Activated CD8-positive, alpha-beta memory T cell treated with anti-CD3 and anti-CD28 coated beads for 1 hour (primary cell): ENCODE measurements at places on chromosomes 7 and 10.

DNA sequence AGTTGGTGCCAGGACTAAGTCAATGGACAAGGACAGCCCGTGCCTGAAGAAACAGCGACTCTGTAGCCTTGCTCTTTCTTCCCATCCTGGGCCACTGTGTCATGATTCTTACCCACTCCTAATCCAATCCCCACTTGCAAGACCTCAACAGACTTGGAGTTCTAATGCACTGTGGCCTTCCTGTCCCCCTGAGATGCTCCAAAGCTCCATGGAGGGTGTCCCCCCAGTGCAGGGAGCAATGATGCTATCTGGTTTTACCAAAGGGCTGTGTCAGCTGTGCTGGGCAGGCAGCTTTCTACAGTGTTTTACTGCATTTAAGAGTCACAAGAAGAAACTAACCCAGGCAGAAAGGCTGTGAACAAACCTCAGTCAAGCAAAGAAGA, 108.1 kb downstream of the PRKAG2 start:
- DNase-seq, result no peak

- no peak for DNase-seq
These were observed 474.0 kb upstream of the FOXK1 start for GRCh38 chr7:4208086-4208485.

DNA sequence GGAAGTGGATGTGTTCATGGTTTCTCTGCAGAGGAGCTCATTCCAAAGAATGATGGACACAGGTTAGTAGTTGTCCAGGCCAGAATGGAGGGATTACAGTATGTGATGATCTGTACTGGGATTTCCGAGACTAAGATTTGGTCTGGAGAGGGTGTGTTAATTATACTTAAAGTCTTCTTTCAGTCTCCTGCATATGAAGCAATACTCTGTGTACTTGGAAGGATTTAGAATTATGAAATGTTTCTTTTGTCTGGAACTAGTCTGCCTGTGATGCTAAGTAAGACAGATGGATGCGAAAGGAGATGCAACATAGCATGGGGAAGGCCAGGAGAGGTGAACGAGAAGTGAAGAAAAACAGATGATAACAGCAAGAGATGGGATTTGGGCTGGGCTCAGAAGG, 305.1 kb upstream of the LYZL1 start:
- DNase-seq, result no peak

DNA sequence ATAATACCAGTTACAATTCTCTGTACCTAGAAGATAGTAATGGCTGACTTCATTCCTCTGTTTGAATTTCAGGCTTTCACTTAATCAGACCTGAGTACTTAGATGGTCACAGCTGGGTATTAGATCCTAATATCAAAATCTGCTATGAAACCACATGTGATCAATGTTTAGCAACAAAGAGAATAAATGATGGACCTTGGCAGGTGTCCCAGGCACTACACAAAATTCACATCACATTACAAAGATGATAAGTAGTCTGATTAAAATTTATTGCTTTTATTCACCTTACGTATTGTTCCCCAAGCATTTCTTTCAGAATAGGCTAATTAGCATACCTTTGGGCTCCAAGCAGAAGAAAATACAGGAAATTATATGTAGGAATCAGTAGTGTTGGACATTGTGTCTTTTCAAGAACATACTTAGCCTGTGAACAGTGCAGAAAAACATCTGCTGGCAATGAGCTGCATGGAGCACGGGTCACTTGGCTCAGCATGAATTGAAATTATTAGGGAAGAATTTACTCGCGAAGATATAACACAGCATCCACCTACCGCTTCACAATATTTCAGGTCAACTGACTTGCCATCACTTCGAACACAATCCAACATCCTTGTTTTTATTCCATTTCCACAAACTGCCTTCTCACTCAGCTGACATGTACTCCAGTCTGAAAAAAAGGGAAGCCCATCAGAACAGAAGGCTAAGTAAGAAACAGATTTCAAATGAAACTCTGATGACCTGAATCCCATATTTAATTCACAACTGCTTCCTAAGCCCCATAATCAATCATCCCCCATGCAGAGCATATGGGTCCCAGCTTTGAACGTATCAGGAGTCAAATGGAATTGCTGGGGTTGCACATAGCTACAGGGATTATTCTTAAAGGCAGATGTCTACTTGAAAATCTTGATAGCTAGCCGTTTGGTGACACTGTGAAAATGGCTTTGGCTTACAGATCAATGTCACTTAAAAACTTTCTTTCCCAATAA, 421.0 kb downstream of the THSD7A start:
- no peak for DNase-seq

- DNase-seq, result no peak
These were observed 97.7 kb upstream of the PCBD1 start for GRCh38 chr10:70985824-70986622.

DNA sequence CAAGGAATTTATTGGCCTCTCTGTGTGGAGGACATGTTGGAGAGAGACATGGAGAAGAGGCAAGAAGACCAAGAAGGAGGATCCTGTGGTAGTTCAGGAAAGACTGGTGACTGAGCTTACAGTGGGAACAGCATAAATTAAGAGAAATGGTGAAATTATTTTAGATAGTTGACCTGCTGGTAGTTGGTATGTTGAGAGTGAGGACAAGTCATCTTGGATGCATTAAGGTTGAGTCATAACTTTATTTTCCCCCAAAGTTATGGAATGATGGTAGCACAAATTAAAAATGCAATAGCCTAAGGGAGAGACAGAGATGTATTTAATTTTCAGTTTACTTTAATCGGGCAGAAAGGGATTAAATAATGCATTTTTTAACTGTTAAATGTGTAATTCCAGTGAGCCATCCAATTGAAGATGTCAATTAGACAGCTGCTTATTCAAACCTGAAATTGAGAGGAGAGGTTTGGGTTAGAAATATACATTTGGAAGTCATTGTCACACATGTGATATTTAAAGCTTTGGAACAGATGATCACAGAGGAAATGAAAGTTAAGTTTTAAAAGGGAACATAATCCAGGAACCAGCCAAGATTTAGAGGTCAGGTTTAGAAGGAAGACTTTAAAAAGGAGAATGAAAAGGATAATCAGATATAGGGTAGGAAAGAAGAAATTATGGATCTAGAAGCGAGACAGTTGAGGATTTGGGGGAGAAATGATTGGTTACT, 80.6 kb downstream of the DGKB start:
- DNase-seq, result no peak

DNA sequence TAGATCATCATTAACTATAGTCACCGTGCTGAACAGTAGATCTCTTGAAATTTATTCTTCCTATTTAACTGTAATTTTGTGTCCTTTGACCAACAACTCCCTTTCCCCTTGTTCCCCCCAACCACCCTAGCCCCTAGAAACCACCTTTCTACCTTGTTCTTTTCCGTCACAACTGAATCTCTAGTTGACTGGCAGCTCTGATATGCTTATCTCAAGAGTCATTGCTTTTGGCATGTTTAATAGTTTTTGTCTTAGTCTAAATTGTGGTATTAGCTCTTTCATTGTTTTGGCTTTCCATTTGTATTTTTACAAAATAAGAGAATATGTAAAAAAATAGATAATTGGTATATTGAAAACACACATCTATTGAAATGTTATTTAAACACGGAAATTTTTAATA, 1.8 kb downstream of the GNAT3 start:
- no peak for DNase-seq

DNA sequence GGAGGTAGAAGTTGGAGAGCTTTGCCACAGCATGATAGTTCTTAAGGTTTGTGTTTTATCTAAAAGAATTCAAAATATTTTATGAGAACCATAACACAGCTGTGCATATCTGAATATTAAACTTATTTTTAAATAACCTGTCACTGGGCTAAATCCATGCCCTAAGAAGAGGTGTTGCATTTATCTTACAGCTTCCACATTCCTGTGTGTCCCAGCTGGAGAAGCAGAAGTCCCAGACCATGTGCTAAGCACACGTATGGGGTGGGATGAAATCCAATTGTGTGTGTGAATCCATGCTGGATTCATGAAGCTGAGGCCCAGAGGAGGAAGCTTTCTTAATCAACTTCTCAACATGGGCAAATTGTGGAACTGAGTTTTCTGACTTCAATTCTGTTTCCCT, 121.5 kb downstream of the PKD1L1 start:
- DNase-seq, result no peak

GRCh38 chr10:95375418-95375817, 84.6 kb upstream of the PDLIM1 start:
- no peak for DNase-seq

- DNase-seq, result no peak
These were observed 1.4 kb downstream of the MXI1 start for GRCh38 chr10:110208614-110209453.

GRCh38 chr10:43821103-43821502, 172.4 kb upstream of the ZNF32 start:
- DNase-seq, result no peak

DNA sequence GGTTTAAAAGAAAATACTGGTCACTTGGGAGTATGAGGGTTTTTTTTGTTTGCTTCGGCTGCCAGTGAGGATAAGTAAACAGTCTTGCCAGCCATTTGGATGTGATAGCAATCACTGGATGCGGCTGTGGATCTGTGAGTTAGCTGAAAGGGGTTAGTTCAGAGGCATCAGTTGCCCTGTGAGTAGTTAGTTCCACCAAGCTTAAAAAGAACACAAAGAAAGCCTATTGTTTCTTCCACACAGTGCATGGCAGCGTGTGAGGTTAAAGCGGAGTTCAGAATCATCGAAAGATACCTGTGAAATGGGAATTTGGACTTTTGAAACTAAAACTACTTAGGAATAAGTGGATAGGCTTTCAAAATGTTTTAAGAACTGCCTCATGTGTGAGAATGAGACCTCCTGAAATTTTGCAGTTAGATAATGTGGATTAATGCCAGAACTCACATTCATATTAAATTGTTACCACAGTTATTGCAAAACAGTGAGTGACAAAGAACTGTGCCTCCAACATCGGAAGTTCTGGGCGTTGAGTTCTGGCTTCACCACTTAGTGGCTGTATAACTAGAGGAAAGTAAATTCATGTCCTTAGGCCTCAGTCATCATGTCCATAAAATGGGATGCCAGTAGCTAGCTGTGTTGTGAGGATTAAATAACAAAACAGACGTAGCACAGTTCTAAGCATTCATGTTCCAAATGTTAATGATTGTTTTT, 31.3 kb downstream of the KIAA1217 start:
- DNase-seq, result no peak

GRCh38 chr10:9052767-9053166, 998.3 kb downstream of the GATA3 start:
- no peak for DNase-seq

DNA sequence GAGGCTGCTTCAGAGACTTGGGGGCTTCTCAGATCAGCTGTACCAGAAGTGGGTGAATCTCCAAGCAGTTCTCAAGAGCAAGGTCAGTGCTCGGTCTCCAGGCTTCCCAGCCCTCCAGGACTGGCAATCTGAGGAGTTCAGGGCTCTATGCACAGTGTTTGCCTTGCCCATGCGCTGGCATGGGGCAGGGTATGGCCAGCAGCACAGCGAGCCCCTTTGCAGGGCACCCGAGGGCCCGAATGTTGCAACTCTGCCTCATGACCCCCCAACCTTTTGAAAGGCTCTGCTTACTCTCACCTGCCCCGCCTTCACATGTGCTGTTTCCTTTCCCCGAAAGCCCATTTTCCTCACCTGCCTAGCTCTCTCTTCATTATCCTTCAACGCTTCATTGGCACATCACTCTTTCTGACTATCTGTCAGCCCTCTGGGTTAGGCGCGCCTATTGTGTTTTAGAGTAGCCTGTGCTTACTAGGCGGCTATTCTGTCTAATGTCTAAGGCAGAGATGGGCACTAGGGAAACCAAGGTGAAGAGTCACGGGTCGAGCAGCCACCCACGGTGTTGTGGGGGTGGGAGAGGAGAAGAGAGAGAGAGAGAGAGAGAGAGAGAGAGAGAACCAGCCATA, 83.6 kb downstream of the WDFY4 start:
- DNase-seq, result no peak

DNA sequence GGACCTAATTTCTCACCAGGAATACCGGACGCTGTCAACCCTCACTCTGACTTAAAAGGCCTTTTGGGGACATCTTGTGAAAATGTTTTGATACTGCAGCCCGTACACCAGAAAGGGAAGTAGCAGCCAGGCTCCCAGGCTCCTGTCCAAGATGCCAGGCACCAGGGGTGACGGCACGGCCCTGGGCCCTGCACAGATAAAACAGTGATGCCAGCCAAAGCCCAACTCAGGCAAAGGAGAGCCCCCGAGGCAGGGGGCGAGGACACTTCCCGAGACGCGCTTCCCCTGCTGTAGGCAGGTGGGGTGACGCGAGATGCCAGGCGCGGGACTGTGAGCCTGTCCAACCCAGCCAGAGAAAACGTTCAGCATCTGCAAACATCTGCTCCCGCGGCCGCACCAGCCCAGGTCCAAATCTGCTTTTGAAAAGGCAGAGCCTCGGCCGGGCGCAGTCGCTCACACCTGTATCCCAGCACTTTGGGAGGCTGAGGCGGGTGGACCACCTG, 15.7 kb downstream of the ZFAND2A start:
- no peak for DNase-seq

GRCh38 chr10:72011468-72011867, 47.3 kb downstream of the CHST3 start:
- DNase-seq, result no peak

DNA sequence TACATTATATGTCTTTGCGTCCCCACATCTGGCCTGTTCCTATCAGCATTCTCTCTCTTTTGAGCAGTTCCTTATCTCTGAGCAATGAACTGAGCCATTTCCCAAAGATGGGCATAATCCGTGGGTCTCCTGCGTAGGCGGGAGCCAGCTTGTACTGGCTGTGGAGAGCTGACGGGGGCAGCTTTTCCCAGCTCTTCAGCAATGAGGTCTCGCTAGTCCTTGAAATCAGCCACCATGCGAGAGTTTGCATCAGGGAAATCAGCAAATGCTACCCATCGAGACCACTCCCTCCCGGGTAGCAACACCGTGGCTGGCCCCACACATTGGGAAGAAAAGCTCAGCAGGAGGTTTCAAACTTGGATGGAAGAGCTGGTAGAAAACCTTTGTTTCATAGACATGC, 51.9 kb upstream of the FAM180A start:
- no peak for DNase-seq

DNA sequence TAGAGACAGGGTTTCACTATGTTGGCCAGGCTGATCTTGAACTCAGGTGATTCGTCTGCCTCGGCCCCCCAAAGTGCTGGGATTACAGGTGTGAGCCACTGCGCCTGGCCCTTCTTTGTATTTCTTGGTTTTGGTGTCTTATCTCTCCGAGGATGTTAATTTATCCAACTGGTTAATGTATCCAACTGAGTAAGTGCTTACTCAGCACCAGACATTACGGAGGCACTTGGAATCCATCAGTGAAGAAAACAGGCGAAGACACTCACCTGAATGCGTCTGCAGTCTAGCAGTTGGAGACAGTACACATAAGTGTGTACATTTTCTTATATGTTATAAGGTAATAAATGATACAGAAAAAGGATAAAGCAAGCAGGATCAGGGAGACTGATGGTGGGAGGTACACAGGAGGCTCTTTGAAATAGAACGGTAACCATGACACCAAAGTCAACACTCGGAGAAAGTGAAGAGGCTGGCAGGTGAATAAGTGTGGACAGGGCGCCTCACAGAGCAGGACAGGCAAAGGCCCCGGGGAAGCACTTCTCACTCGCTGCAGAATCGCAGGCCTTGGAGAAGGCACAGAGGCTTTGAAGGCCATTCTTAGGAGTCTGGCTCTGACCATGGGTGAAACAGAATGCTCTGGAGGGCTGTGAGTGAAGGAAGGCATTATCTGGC, 73.1 kb downstream of the LANCL2 start:
- no peak for DNase-seq
